ENCODE measurements at places on chromosomes 5 and 9.

GRCh38 chr5:69050214-69050613 lies 43.6 kb upstream of the SLC30A5 start:
- no peak for DNase-seq

- no peak for DNase-seq
Observed at GRCh38 chr5:58466939-58467338, 7.1 kb upstream of the PLK2 start.

DNA sequence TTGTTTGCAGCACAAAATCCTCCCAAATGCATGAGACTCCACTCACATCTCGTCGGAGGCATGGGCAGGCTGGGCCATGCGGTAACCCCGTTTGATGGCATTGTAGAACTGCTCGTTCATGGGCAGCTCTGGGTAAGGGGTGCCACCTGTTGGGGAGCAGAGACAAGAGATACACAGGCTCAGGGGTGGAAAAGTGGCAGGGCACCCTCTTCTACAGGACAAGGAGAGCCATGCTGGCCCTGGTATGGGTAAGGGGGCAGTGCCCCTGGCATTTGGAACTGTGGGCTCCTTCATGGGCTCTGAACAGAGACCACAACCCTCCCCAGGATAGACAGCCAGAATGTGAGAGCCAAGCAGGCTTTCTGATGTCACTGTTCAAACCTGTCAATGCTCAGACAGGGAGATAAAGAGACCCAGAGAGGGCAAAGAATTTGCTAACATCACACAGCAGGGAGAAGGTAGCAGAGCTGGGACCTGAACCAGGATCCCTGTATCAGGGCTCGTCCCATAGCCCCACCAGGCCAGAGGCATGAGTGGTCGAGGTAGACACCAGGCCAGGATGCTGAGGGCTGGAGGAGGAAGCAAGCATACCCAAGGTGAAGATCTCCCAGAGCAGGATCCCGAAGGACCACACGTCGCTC lies 33.2 kb upstream of the CSF1R start:
- DNase-seq = no peak

DNA sequence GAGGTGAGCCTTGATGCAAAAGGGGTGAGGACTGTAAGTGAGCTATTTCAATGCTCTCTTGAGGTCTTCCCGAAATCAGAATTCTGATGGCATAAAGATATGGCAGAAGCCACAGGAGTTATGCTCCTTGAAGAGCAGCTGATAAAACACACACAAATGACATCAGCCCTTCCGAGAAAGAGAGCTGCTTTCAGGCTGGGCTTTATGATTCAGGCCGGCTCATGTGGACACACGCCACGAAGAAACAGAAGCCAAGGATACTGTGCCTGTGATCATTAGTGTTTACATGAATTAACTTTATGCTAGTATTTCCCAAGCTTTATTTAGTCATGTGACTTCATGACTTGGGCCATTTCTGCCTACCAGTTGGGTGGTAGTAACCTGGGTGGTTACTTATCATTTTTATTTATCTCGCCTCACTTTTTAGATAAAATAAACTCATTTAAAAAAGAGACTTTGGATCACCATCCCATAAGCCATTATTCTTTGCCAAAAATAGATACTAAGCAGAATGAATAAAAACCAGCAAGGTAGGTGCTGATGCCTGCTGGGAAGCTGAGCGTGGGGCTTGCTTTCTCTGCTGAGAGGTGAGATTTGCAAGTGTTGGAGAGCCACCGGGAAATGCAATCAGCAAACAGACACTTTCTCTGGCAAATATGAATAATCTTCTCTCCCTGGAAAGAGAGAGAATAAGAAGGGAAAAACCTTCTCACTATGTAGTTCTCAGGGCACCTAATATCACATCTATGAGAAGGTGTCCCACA lies 73.0 kb upstream of the SLC25A51 start:
- no peak for DNase-seq

Measured in stimulated activated CD8-positive, alpha-beta memory T cell treated with anti-CD3 and anti-CD28 coated beads, Interleukin-2, amount 100 ng/mL, for 1 hour (primary cell).